NT2/D1 (cell line): ENCODE measurements at places on chromosomes 7 and 10.

GRCh38 chr10:30999070-30999712, 32.5 kb downstream of the ZNF438 start:
- no peak for DNase-seq

GRCh38 chr10:92125144-92125543, 165.7 kb downstream of the CPEB3 start:
- no peak for DNase-seq

DNA sequence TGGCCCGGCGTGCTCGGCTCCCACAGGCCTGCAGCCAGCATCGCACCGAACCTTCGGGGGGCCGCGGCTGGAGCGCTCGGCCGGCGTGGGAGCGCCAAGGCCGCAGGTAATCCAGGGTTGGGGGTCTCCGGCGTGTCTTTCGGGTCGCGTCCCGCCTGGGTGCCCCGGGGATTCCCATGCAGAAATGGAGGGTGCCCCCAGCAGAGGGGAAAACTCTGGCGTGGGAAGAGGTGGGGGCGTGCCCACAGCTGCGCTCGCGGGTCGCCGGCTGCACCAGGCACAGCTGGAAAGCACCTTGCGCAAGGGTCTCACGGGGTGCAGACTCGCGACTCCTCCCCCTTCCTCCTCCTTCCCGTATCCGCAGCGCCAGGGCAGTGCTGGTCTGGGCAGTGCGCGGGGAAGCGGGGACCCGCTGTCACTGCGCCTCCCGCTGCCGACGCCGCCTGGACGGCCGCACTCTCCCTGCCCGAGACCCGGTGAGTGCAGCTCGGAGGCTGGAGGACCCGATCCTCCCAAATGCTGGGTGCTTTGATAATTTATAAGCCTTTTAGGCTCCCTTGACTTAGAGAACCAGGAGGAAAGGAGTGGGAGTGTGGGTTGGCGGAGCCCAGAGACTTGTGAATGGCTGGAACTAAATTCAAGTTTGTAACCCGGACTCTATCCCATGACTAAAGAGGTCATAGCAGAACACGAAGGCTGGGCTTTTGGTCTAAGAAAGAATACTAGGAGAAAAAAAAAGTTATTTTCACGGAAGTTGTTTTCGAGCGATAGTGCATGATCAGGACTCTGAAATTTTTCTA, 489 bp downstream of the MAP3K8 start:
- DNase-seq, result peak; percentile 27

GRCh38 chr10:31744025-31744424, 184.6 kb downstream of the ARHGAP12 start:
- DNase-seq, result no peak
